Bronchial epithelial cell (primary cell): ENCODE measurements at places on chromosomes 2 and 18. TPM values are rescaled to one million over a fixed set of nuclear protein-coding genes. Genes with fewer than 3 reads are reported as not detected.

Gene LYPD6
- total RNA-seq = 0.13 and 0.26 TPM in 2 replicates

Gene MSTN
- under 0.01 TPM in 1 of 2 replicates, not detected in the other for total RNA-seq

Gene GPR148
- total RNA-seq = not detected in 2 replicates

Gene DSC2
- total RNA-seq = 49.0 and 111 TPM in 2 replicates

Gene PLCD4
- 0.53 and 1.2 TPM in 2 replicates for total RNA-seq

Gene RAB12
- 61.3 and 62.1 TPM in 2 replicates for total RNA-seq

Gene ALPG
- total RNA-seq = not detected in 2 replicates

Gene BMP10
- total RNA-seq = not detected in 2 replicates

Gene MEP1B
- not detected in 2 replicates for total RNA-seq

Gene LRRC30
- total RNA-seq = not detected in 2 replicates

Gene ACTR1B
- 52.9 and 59.2 TPM in 2 replicates for total RNA-seq

Gene HPCAL1
- 9.0 and 10.1 TPM in 2 replicates for total RNA-seq

Gene GAD1
- 1.3 and 1.7 TPM in 2 replicates for total RNA-seq

Gene ZFP36L2
- total RNA-seq = 4.4 and 8.2 TPM in 2 replicates

Gene MYCN
- not detected in 2 replicates for total RNA-seq

Gene FBXO15
- total RNA-seq = 0.13 TPM in 1 of 2 replicates, not detected in the other

Gene ABCB11
- total RNA-seq = 0.26 TPM in 2 replicates

Gene DTNA
- total RNA-seq = 1.6 and 1.9 TPM in 2 replicates

Gene MREG
- 24.7 and 28.8 TPM in 2 replicates for total RNA-seq

Gene SMYD1
- total RNA-seq = not detected in 2 replicates

Gene KIAA2012
- total RNA-seq = not detected in 2 replicates

Gene IKZF2
- total RNA-seq = 9.0 and 27.4 TPM in 2 replicates

Gene IDH1
- 363 and 451 TPM in 2 replicates for total RNA-seq

Gene REG1B
- total RNA-seq = not detected in 2 replicates

Gene MOCOS
- total RNA-seq = 24.5 and 37.0 TPM in 2 replicates

Gene ZNF521
- total RNA-seq = 0.53 TPM in 1 of 2 replicates, not detected in the other

Gene GPR39
- total RNA-seq = 7.1 and 10.0 TPM in 2 replicates

Gene ASB18
- 0.38 TPM in 1 of 2 replicates, not detected in the other for total RNA-seq

Gene UGT1A3
- total RNA-seq = 2.7 TPM in 1 of 2 replicates, not detected in the other

Gene EGR4
- not detected in 2 replicates for total RNA-seq

Gene PROKR1
- total RNA-seq = not detected in 2 replicates

Gene NEU2
- total RNA-seq = not detected in 2 replicates

Gene ARHGEF4
- total RNA-seq = 74.8 and 107 TPM in 2 replicates

Gene INHBB
- 0.53 and 2.3 TPM in 2 replicates for total RNA-seq

Gene L3MBTL4
- under 0.01 and 1.0 TPM in 2 replicates for total RNA-seq

Gene IL36RN
- total RNA-seq = 1.1 and 1.9 TPM in 2 replicates

Gene EIF2B4
- total RNA-seq = 29.7 and 32.4 TPM in 2 replicates

Gene SPP2
- total RNA-seq = not detected in 2 replicates

Gene NFU1
- 23.7 and 37.5 TPM in 2 replicates for total RNA-seq

Gene VWA3B
- total RNA-seq = 0.13 TPM in 1 of 2 replicates, not detected in the other

Gene NYAP2
- not detected in 2 replicates for total RNA-seq

Gene NCKAP1
- 180 and 214 TPM in 2 replicates for total RNA-seq

Gene FBXO36
- total RNA-seq = 3.4 and 4.2 TPM in 2 replicates

Gene ALLC
- total RNA-seq = not detected in 2 replicates

Gene PLCL1
- under 0.01 TPM in 1 of 2 replicates, not detected in the other for total RNA-seq

Gene PHLPP1
- 3.4 and 5.6 TPM in 2 replicates for total RNA-seq

Gene NT5DC4
- total RNA-seq = not detected in 2 replicates

Gene TEKT4
- total RNA-seq = not detected in 2 replicates

Gene CMPK2
- under 0.01 and 0.26 TPM in 2 replicates for total RNA-seq

Gene GYPC
- 0.51 and 0.53 TPM in 2 replicates for total RNA-seq

Gene ABCG8
- under 0.01 TPM in 1 of 2 replicates, not detected in the other for total RNA-seq

Gene GREB1L
- 0.79 and 0.90 TPM in 2 replicates for total RNA-seq

Gene PSMA8
- not detected in 2 replicates for total RNA-seq

Gene LRRTM4
- not detected in 2 replicates for total RNA-seq

Gene R3HDM1
- total RNA-seq = 3.7 and 6.3 TPM in 2 replicates

Gene CREG2
- 0.26 and 0.38 TPM in 2 replicates for total RNA-seq

Gene CCDC74B
- total RNA-seq = 0.38 and 0.79 TPM in 2 replicates
